ENCODE measurements at places on chromosomes 3 and 15.

- DNase-seq = no peak
These were observed 44.5 kb downstream of the NEK10 start for GRCh38 chr3:27324686-27325085.

GRCh38 chr3:110344897-110345767 lies 726.5 kb upstream of the NECTIN3 start:
- no peak for DNase-seq

GRCh38 chr3:4898454-4899313 lies 80.6 kb upstream of the BHLHE40 start:
- DNase-seq = peak; percentile 64

- no peak for DNase-seq
These were observed 317.3 kb downstream of the FGF12 start for GRCh38 chr3:192409838-192410683.

- no peak for DNase-seq
These were observed 34.7 kb downstream of the FNDC3B start for GRCh38 chr3:172074032-172074431.

- no peak for DNase-seq
These were observed 41.4 kb downstream of the IRAK2 start for GRCh38 chr3:10206166-10206511.

- DNase-seq = no peak
These were observed 6.3 kb upstream of the FES start for GRCh38 chr15:90877996-90878395.

DNA sequence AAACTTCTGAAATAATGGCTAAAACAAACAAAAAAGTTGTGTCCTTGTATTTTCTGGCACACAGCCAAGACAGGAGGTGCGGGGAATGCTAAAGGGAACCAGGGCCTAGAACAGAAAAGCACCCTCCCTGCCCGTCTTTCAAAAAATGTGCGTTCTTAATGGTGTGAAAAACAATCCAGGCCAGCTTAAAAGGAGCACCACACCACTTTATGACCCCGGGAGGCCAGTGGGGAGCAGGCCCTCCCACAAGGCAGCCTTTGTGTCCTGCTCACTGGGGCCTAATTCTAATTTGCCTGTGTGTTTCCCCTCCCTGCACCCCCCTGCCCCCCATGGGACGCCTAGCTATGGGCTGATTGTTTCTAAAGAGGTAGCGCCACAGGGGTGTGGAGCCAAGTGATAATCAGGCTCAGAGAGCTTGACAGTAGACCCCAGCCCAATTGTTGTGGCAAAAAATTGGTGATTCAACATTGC lies 181.4 kb downstream of the GREM1 start:
- no peak for DNase-seq

Measured in LHCN-M2 (cell line).